ENCODE measurements at places on chromosomes 16 and 17.

DNA sequence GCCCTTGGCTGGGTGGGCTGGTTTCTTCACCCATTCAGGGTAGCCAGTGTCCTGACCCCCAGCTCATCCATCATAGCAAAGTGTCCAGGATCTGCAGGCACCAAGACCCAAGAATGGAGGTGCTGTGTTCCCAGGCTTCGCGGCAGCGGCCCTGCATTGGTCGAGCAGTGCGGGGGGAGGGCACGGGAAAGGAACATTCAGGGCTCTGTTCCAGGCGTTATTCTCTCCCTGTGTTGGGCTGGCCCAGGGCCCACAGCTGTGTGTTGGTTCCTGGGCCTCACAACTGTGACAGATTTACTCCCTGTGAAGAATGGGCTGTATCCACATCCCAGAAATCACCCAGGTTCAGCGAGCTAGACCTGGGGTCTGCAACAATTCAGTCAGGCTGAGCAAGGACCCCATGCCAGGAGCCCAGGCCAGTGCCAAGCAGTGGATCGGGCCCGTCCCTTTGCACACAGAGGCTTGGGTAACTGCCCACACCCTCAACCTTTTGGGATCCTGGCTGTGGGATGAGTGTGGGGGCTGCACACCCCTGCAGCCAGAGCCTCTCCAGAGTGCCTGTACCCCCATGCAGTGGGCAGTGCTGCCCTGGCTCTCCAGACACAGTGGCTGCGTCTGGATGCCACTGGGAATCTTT lies 10.0 kb downstream of the GPT2 start:
- DNase-seq: no peak

DNA sequence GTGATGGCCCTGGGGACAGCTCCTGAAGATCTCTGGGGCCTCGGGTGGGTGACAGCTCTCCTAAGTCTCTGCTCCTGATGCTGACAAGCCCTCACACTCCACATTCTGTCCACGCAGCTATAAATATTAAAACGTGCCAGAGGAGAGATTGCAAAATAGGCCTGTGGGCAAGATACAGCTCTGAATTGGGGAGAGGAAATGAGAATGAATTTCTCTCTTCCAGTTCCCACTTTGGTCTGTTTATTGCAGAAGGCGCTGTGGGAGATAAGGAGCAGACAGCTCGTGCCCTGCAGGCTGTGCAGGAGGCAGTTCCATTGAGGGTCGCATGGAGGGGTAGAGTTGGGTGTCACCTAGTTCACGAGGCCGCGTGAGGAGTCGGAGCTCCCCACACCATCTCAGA lies 87.5 kb upstream of the SDK2 start:
- no peak for DNase-seq

- no peak for DNase-seq
Measured at GRCh38 chr16:86516623-86517003, 6.3 kb downstream of the FOXF1 start.

- DNase-seq: peak; percentile 95
Measured at GRCh38 chr16:57000271-57001025, 11.1 kb downstream of the NLRC5 start.

DNA sequence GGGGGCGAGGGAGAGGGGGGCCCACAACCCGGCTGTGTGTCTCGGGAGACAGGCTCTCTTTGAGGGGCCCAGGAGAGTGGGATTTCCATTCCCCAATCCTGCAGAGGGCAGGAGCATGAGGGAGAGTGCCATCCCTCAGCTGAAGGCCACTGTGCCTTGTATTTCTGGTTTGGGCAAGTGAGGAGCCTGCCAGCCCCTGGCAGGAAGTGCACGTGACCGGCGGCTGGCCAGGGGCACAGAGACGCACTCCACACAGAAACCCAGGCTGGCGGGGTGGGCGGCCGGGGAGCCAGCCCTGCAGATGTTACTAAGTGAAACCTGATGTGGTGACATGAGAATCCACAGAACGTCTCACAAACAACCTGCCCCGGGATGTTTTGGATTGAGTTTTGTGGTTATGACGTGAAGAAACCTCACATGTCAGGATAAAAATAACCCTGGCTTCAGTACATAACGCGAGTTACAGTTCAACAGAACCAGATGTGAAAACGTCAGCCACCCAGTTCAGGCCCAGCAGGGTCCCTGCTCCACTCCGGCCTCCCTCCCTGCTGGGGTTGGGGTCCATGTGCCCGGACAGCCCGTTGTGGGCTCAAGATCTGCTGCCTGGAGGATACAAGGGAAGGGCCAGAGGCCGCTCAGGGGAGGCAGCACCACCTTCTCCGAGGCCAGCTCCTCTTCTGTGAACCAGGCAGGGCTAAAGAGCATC lies 51.7 kb upstream of the MTSS2 start:
- DNase-seq: peak; percentile 80

- peak; percentile 87 for DNase-seq
Measured at GRCh38 chr17:69492410-69493071, 78.0 kb downstream of the MAP2K6 start.

DNA sequence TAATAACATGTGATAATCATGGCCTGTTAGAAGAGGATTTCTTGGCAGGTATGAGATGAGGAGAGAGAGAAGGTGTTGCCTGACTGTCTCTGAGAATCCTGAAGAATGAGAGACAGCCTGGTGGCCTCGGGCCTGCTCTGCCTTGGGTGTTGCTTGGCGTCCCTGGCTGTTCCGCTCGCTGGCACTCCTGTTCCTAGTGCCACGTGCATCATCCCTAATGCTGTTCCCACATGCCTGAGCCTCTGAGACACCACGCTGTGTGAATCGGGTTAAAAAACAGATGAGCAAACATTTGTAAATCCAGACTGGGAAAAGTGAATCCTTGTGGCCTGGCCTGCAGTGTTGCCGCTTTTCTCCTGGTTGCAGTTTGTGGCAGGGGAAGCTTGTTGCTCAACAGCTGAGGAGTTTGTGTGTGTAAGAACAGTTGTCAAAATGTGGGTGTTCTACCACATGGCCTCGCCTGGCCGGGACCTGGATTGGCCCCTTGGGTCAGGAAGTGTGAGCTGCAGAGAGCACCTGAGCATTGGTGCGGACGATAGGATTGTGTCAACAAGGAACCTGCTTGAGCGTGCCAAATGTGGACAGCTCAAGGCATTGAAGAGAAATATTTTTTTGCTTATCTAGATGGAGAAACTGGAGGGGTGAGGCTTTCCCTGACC lies 22.0 kb downstream of the UBN1 start:
- no peak for DNase-seq

DNA sequence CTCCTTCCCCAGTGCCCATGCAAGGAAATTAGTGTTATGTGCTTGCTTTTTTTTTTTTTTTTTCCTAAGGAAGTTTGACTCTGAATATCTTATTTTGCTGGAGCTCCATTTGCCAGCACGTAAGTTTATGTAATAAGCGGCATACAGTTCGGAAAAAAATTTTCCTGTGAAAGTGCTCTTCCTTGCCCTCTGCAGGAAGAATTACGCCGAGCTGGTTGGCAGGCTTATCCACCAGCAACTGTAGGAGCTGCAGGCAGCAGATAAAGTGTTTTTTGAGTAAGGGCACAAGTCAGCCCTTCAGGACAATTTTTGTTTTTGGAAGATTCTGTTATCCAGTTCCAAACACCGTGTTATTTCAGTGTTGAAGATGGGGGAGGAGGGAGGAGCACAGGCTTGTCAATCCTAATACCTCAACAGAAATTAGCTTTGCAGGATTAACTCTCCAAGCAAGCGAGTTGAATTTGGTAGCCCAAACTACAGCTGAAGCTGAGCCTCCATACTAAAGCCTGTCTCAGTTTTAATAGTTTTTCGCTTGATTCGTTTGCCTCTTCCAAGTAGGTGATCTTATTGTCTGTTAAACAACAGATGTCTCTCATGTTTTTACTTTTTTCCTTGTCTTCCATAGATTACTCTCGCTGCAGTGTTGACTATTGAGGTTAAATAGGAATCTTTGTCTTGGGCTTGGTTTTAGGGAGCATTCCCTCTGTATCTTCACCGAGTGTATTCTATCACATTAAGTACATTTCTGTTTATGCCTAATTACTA lies 1.1 kb downstream of the SPECC1 start:
- DNase-seq: peak; percentile 51

DNA sequence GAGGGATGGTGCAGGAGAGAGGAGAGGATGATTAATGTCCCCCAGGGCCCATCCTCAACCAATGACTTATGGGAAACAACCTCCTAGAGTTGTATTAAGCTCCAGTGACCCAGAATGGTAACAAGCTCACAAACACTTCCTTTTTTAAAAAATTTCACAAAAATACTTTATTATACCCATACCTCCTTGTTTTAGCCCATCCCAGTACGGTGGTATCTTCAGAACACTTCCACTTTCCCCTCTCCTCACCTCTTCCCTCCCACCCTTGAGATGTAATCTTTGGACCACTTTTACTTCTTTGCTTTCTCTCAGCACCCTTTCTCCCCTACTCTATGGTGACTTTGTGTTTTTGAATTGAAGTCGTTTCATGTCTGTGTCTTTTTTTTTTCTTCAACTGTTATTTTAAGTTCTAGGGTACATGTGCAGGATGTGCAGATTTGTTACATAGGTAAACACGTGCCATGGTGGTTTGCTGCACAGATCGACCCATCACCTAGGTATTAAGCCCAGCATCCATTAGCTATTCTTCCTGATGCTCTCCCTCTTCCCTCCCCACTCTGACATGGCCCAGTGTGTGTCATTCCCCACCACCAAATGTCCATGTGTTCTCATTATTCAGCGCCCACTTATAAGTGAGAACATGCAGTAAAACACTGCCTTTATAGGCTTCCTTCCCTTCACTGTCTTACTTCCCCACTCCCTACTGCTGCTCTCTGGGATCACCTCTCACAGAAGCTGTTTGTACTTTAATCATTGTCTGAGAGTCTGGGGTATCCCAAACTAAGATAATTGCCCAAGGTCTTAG lies 124.5 kb downstream of the PRKCB start:
- no peak for DNase-seq

- DNase-seq: no peak
Measured at GRCh38 chr16:47493381-47494337, 32.5 kb downstream of the PHKB start.

Measured in astrocyte (in vitro differentiated cells and primary cell).